Gastrocnemius medialis (tissue), 4 donors: ENCODE measurements at places on chromosomes 4 and X.

- DNase-seq: no peak
Measured at GRCh38 chr4:36386691-36387090, 105.3 kb downstream of the DTHD1 start.

DNA sequence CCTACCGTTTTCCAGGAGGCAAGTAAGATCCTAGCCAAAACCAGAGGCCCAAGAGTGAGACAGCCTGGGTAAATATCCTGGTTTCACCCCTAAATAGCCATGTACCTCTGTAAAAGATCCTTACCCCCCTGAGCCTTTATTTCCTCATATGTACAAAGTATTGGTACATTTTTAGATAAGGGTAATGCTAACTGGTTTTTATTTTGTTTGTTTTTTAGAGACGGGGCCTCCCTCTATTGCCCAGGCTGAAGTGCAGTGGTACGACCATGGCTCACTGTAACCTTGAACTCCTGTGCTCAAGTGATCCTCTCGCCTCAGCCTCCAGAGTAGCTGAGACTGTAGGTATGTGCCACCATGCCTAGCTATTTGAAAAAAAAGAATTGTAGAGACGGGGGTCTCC, 29.4 kb downstream of the SERPINA7 start:
- DNase-seq: no peak

DNA sequence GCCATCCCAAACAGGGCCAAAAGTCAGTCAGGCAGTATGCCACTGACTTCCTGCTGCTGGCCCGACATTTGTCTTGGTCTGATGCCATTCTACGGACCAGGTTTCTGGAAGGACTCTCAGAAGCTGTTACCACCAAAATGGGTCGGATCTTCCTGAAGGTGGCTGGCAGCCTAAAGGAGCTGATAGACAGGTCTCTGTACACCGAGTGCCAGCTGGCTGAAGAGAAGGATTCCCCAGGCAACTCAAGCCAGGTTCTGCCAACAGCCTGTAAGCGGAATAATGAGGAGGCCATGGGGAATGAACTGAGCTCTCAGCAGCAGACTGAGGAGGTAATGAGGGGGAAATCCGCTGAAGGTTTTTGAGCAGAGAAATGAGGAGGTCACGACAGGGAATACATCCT, 95.7 kb downstream of the RTL9 start:
- DNase-seq: no peak

- DNase-seq: no peak
Measured at GRCh38 chrX:618761-619450, 11.7 kb upstream of the SHOX start.
